ENCODE measurements at places on chromosomes 7 and 10.

DNA sequence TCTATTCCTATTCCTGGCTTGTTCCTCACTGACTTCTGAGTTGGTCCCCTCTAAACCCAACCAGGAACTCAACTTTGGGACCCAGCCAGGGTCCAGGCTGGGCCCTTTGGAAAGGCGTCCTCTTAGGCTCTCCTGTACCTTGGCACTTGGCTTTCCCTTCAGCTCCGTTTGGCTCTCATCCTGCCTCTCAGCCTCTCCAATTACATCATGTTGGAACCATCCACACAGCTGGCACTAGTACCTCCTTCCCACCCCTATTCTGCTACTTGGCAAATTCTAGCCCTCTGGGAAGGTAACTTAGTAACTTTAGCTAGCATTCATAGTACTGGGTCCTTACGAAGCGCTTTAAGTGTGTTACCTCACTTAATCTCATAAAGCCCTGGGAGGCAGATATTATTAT is 205.3 kb upstream of the HABP2 start:
- DNase-seq = no peak

- no peak for DNase-seq
These were observed 92.4 kb upstream of the BTBD16 start for GRCh38 chr10:122178655-122179054.

GRCh38 chr7:73517241-73517995 is 4.7 kb downstream of the BAZ1B start:
- DNase-seq = no peak

GRCh38 chr10:22365233-22365632 is 19.9 kb downstream of the SPAG6 start:
- DNase-seq = no peak

GRCh38 chr10:58319599-58319998 is 15.2 kb upstream of the UBE2D1 start:
- no peak for DNase-seq

DNA sequence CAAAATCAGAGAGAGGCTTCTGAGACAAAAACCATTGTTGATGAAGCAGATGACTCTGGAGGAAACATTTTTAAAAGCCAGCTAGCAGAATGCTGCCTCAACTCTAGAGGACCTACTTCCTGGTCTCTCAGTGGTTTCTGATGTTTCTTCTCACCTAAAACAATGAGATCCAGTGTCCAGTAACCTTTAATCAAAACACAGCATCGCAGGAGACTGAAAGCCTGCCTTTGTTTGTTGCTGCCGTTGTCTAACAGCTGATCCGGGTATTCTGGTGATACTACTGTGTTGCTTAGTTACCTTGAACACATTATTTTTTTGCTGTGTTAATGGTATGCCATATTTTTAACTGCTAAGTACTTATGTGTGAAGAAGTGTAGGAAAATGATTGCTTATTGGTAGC is 70.9 kb downstream of the WIPF3 start:
- no peak for DNase-seq

DNA sequence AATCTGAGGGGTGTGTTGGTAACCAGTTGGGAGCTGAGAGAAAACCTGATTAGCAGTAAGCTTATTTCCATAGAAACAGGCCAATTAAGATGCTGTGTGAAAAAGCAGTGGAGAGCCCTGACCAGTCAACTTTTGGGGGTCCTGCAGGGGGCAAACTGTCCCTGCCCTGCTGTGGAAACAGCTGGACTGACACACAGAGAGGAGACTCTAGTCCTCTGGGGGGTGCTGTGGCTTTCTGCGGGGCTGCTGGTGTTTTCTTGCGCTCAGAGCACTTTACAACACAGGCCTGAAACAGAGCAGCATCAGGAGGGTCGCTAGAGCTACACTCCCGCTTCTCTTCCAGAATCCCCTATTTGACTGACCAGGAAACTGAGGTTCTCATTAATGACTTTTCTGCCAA is 546.9 kb upstream of the GALNT17 start:
- DNase-seq = no peak

DNA sequence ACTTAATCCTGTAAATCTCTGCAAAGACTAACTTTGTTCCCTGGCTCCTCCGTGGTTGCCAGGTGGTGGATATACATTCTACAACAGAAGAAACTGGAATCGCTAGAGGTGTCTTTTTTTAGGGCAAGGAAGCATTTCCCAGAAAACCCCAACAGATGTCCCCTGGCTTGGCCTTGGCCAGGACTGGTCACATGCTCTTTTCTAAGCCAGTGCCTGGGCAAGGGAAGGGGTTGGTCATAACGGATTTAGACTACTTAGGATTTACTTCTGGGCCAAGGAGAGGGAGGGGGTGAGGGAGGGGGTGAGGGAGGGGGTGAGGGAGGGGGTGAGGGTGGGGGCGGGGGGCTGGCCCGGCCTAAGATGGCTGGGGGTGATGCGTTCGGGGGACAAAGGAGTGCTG is 105.7 kb downstream of the SNX10 start:
- no peak for DNase-seq

DNA sequence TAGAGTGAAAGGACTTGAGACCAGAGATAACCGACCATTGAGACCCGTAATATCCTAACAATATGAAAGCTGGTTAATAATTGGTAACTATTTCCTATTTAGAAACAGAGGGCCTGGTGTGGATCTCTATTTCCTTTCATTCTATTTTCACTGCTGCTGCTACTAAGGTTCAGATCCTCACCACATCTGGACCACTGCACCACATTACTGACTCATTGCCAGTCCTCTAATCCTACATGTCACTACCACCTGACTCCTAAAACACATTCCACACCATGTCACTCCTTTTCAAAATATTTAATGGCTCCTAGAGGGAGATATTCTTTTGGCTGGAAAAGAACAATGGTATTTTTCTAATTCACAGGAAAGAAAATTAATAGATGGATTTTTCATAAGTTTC is 6.4 kb downstream of the USP54 start:
- no peak for DNase-seq

GRCh38 chr7:31811650-31812461 is 124.8 kb downstream of the PPP1R17 start:
- DNase-seq = no peak

DNA sequence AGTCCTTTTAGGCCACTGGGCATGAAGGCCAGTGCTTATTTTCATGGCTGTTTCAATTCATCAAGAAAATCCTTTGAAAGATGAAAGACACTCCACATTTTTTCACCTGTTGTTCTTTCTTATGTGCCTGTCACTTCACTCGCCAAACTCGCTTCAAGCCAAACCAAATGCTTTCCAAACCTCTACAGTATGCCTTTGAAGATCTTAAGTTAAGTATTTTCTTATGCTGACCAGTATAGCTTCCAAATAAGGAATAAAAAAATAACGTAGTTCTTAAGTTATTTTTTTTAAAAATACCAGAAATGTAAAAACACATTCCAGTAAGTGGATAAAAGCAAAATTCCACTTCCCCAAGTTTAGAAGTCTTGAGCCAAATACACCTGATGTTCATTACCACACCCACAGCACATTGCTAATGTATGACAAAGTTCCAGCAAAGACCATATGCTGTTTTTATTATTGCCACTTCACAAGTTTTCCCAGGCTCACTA is 186.1 kb downstream of the MTERF1 start:
- DNase-seq = no peak

- no peak for DNase-seq
These were observed 116.9 kb upstream of the PLXDC2 start for GRCh38 chr10:19699299-19699698.

- DNase-seq = no peak
These were observed 909.2 kb upstream of the AUTS2 start for GRCh38 chr7:68689087-68689433.

DNA sequence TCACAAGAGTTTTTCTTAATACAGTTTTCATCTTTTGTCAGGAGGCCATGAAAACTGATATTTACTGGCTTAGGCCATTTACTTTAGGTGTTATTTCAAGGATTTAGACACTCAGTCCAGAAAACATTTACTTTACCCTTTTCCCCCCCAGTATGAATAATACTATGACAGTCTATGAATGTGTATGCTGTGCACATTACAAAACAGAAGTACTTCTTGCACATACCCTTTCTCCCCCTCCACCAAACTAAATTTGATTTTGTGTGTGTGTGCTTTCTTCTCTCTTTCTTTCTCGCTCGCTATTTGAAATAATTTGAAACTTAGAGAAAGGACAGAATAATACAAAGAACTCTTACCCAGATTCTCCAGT is 41.3 kb downstream of the RBM33 start:
- DNase-seq = no peak

GRCh38 chr7:71255537-71256178 is 123.7 kb downstream of the GALNT17 start:
- DNase-seq = no peak

GRCh38 chr10:97243836-97244235 is 48.6 kb downstream of the ARHGAP19 start:
- no peak for DNase-seq

DNA sequence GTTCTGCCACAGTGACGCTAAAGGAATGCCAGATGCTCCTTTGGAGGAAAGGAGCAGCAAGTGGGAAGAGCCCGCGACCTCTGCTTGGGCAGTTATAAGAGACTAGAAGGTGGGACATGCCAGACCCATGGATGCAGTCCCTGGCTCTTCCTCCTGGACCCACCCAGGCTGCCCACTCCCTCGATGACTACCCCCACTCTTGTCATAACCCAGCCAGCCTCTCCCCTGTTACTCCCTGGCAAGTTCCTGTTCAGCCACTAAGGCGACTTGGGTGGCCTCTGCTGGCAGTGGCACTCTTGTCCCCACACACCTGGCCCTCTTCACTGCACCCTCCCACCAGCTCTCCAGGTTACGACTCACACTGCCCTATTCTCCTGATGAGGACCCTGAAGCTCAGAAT is 33.5 kb downstream of the COL13A1 start:
- no peak for DNase-seq

GRCh38 chr10:75398692-75399460 is 2.7 kb downstream of the ZNF503 start:
- no peak for DNase-seq

- no peak for DNase-seq
These were observed 747.4 kb downstream of the SUGCT start for GRCh38 chr7:40882071-40882658.

- no peak for DNase-seq
These were observed 34.0 kb upstream of the CNPY1 start for GRCh38 chr7:155580367-155580766.

- no peak for DNase-seq
These were observed 81.7 kb upstream of the NRP1 start for GRCh38 chr10:33416209-33416608.

DNA sequence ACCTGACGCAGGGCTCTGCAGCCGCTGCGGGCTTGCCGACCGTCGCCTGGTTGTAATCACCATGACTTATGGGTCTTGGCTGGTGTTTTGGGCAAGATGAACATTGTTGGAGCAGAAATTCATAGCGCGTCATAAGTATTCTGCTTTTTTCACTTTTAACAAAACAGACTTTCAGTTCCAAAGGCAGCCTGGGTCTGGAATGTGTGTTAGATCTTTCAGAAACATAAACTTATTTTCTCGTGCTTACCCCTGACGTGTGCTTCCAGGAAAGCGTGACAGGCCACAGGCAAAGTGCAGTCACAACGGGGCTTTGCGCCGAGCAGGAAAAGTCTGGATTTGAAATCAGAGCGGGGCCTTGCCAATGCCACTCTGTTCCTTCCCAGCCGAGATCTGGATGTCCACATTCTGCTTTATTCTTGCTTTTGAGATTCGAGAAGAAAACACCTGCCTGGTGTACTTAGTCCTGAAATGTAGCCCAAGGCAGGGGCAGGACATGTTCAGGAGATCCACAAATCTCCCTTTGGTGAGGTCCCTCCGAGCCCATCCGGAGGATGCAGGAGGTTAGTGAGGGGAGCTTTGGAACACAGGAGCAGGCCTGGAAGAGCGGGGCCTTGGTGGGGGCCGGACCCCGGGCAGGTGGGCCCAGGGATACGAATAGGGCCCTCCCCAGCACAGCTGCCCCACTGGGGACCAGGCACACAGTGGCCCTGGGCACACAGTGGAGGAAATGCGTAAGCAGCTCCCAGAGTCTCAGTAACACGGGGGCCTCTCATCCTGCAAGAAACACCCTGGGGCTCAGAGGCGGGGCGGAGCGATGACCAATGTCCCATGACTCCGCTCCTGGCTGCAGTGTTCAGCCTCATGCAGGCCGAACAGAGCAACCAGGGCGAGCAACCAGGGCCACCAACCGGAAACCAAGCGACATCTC is 49.5 kb upstream of the EBF3 start:
- no peak for DNase-seq

GRCh38 chr10:131016556-131016955 is 295.0 kb downstream of the TCERG1L start:
- DNase-seq = no peak

DNA sequence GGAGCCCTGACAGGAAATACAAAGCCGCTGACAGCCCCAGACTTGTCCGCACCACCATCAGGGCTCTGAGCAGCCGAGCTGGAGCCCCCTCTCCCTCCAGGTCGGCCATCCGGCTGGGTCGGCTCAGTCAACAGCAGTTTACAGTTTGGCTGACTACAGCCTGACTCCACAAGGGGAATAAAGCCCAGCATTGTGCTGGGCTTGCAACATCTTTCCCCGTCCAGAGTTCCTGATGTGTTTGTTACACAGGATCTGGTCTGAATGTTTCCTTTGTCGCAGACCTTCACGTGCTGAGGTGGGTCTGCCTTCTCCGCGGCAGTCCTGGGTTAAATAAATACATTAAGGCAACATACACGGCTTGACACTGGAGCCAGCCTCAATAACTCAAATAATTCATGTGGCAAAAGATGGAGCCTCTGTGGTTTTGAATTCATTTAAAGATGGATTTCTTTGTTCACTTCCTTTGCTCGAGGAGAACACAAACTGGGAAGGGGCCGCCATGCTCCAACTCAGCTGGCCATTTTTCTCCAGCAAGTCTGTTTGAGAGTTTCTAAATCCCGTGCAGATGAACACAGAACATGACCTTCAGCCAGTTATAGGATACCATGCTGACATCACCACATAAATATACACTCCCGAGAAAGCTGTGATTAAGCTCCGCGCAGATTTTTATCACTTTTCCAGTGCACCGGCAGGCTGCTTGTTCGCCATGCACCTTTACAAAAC is 192.1 kb downstream of the WDR11 start:
- no peak for DNase-seq

DNA sequence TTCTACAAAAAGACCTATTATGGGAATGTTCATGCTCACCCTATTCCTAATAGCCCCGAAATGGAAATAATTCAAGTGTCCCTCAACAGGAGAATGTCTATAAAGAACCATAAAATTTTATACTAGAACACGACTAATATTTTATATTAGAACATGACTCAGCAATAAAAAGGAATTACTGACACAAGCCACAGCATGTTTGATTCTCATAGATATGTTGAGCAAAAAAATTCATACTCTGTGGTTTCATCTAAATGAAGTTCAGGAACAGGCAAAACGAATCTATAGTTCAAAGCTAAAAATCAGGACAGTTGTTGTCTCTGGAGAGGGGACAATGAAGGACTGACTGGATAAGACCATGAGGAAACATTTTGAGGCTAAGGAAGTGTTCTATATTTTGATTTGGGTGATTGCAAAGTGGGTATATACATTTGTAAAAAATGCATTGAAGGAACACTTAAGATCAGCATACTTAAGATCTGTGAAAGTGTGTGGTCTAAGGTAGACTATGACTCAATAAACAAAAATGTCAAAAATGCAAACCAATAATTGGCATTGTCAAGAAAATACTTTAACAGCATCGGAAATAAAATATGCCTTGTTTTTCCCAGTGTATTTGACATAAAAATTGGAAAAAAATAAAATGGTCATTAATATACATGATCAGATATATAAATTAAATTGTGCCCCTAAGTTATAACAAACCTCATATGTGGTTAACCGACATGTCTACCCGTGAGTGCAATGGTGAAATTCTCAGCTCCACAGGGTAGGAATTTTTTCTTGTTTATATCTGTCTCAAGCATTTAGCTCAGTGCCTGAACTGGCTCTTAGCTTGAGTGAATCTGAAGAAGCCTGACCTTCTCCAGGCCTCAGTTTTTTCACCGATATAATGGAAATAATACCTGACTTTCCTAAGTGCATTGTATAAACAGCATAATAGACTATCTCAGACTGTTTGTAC is 124.9 kb upstream of the CTTNBP2 start:
- DNase-seq = no peak
